ENCODE measurements at places on chromosomes 1 and 21. TPM values are rescaled to one million over a fixed set of nuclear protein-coding genes. Genes with fewer than 3 reads are reported as not detected.

DNA sequence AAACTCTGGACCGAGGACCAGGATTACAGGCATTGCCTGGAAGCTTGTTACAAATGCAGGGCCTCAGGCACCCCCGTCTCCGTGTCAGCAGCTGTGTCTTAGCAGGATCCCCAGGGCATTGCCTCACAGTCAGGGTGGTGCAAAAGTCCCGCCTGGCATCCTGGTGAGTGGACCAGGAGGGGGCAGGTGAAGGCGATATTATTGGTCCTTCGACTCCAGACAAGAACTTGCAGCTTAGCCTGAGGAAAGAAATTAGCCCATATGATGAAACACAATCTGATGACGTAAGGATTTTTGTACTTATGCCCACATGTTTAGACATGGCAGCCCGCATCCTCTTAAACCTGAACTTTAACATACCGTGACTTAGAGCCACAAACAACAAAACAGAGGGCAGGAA is 40.8 kb downstream of the RSPH1 start:
- no peaks in the 10 kb centered on the region for H3K4me1 ChIP-seq
- H3K27ac ChIP-seq, result no peak overlapping the region
- H3K27me3 ChIP-seq, result no peaks in the 10 kb centered on the region
- H3K4me3 ChIP-seq, result no peak overlapping the region

GRCh38 chr21:37939251-37939650 is 23.0 kb upstream of the KCNJ6 start:
- DNase-seq, result no peak
- no peaks in the 10 kb centered on the region for H3K4me1 ChIP-seq
- no peak overlapping the region for H3K27ac ChIP-seq
- no peaks in the 10 kb centered on the region for H3K36me3 ChIP-seq

DNA sequence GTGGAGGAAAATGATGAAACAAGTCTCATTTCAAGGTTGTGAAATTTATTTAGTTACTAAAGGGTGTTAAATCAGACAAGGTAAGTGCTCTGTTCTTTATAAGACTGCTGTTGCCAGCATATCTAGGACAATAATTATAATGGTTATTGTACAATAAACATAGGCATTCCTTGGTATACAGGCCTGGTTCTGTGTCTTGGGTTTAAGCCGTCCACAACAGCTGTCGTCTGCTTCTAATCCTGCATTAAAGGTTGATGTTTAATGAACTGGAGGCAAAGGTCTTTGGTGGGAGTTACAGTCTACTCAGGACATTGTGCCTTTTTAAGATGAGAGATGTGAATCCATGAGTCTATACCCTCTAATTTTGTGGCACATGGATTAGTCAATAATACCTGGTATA is 23.4 kb upstream of the FMO4 start:
- H3K27me3 ChIP-seq, result no peaks in the 10 kb centered on the region
- no peak for DNase-seq
- no peaks in the 10 kb centered on the region for H3K4me1 ChIP-seq
- no peak overlapping the region for H3K4me3 ChIP-seq
- H3K27ac ChIP-seq, result no peak overlapping the region

- H3K27ac ChIP-seq, result no peak overlapping the region
- DNase-seq, result no peak
- no peaks in the 10 kb centered on the region for H3K27me3 ChIP-seq
- no peaks in the 10 kb centered on the region for H3K36me3 ChIP-seq
- H3K4me3 ChIP-seq, result no peak overlapping the region
These were observed 1392.9 kb downstream of the BRINP3 start for GRCh38 chr1:189084811-189085210.

- no peaks in the 10 kb centered on the region for H3K27me3 ChIP-seq
- no peak overlapping the region for H3K27ac ChIP-seq
- no peak overlapping the region for H3K4me3 ChIP-seq
- no peak for DNase-seq
- no peaks in the 10 kb centered on the region for H3K4me1 ChIP-seq
These were observed 49.6 kb upstream of the KCTD3 start for GRCh38 chr1:215517441-215517891.

GRCh38 chr1:185862235-185862634 is 128.0 kb downstream of the HMCN1 start:
- no peaks in the 10 kb centered on the region for H3K4me1 ChIP-seq
- H3K36me3 ChIP-seq, result no peaks in the 10 kb centered on the region
- no peaks in the 10 kb centered on the region for H3K27me3 ChIP-seq
- DNase-seq, result no peak
- H3K27ac ChIP-seq, result no peak overlapping the region

LHX4 gene
- 2.0 TPM for total RNA-seq

ZNF683 gene
- not detected for total RNA-seq

Data from spleen (tissue), 13 donors.